Activated effector memory CD4-positive, alpha-beta T cell treated with Interleukin-2 at 50 U/mL for 16 hours (primary cell): ENCODE measurements at places on chromosomes 5 and 9.

DNA sequence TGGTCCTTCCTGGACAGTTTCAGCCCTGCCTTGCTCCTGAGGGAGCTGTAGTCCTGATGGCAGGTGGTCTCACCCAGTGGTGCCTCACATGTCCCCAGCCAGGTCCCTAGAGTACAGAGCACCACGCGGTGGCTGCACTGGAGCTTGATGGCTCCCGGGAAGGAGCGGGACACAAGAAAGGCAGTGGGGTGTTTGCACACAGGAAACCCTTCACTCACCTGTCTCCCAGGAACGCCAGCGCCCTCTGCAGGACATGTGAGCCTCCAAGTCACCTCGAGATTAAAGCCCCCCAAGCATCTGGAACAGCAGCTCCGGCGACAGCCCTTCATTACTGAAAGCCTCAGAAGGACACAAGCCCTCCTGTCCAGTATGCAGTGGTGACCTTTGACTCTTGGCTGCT is 19.9 kb upstream of the TMEM250 start:
- DNase-seq: no peak

DNA sequence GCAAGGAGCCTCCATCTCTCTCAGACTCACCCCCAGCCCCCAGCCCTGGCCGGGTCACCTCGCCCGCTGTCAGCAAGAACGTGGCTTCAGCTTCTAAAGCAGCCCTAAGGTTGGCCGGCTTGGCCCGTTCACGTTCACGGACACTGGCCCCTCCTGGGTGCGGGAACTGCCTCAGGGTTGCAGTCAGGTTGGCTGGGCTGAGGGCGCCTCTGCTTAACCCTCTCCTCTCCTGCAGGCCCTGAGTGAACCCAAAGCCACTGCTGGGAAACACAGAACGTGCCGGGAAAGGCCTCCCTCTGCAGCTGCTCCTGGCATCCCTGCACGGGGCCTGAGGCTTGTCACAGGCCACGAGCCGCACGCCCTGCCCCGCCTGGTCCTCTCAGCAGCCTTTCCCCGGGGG is 40.1 kb upstream of the UBAC1 start:
- no peak for DNase-seq

DNA sequence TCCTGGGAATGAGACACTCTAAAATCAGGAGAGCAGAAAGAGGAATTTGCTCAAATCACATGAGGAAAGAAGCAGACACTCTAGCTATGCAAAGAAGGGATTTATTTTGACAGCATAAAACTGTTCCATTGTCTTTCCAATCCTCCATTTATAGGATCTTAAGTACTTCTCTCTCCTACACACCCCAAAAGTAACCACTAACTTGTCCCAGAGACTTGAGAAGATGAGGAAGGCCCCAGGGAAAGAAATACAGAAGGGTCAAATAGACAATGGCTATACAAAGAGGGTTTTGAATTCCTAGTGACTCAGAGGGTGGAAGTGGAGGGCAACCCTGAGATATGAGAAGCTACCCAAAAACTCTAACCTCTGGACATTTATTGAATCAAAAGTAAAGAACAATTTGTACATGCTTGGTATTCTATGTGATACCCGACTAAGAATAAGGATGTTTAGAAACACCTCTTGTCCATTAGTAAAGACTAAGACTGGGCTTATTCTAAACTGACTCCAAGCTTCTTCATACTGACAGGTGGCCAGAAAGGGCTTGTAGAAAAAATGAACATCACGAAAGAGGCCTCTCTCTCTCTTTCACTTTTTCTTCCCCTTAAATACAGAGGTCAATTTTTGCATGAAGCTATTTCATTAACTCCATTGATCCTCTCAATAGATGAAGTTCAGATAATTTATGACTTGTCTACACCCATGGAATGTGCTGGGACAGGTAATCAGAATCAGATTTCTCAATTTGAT is 20.6 kb downstream of the DMAC1 start:
- DNase-seq: no peak

DNA sequence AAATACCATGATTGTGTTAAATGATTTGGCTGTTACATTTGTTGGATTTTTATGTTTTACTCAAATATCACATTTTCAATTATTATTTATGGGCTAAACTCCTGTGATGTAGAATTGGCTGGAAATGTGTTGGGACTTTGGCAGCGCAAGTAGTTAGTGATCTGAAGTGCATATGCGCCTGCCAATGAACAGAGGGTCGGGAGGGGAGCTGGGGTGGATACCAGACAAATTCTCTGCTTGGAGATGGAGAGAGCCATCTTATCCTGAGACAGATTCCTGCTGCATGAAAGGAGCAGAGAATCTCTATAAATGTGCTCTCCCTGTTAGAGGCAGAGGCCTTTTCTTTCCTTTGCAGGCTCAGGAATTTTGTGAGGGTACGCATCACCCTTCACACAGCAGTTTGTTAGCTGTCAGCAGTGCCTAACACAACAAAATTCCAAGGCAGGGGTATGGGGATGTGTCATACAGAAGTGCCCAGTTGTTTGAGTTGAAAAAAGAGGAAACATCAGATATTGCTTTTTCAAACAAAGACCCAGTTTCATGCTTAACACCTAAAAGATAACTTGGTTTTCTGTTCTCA is 489.1 kb downstream of the CSNK1G3 start:
- no peak for DNase-seq

DNA sequence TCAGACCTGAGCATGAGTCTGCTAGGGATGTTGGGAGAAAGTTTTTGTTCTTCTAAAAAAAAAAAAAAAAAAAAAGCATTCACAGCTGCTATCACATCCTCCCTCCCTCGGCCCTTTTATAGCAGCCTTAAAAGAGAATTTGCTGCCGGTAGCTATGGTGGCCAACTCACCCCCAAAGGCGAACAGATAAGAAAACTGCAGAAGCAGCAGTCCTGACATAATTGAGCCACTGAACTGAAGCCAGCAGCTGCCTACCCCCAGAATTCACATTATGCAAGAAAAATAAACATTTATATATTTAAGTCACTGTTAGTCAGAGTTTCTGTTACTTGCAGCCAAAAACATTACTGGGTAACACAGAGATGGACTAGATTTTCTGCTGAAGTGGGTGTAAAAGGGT is 124.3 kb upstream of the SMARCA2 start:
- no peak for DNase-seq

DNA sequence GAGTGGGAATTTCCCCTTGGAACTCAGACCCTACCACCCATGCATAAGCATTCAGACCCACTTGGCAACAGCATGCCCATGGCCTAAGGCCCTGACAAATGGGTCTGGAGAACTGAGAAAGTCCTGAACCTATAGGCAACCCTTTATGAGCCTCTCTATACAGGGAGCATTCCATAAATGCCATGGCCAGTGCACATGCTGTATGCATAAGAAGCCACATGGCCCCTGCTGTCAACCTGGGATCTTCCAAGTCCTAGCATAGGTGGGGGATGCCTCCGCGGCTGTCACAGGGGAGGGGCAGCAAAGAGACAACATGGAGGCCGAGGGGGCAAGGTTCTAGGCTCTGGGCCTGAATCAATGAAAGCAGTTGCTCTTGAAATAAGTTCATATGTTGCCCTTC is 8.2 kb upstream of the NIPAL4 start:
- DNase-seq: no peak

DNA sequence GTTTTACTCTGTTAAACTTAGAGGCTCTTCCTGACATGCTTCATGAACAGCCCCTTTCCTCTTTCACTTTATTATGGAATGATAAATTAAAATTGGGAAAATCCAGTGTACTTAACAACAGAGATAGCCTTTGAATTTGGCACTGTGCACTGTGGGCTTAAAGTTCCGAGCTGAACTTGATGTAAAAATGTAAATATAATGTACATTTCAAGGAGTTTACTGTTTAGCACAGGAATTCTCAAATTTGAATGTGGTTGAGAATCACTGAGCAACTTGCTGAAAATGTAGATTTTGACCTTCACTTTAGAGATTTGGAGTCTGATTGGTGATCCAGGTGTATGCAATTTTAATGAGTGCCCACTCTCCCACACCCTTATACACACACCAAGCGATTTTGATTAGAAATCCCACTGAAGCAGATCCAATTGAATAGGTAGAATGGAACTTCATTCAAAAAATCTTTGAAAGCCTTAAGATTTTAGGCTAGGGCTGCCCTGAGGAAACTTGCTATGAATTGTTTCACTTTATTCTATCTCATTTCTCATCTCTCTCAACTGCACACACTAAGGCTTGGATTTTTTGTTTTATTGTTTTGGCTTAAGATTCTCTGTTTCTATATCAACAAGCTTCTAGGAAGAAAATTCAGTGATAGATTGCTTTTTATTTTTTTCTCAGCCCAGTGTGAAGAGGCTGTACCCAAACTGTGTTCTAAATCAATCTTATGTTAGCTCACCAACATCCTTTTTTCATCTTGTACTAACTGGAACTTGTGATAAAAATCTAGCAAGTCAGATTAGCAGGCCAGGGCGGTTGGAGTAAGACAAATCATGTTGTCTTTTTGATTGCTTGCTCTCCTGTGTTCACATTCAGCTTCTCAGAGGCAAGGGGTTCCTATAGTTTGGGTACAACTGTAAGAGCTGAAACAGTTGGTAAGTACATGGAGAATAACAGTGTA is 22.9 kb downstream of the NUDT12 start:
- DNase-seq: no peak

GRCh38 chr9:4826417-4827166 is 33.8 kb downstream of the RCL1 start:
- DNase-seq: no peak

DNA sequence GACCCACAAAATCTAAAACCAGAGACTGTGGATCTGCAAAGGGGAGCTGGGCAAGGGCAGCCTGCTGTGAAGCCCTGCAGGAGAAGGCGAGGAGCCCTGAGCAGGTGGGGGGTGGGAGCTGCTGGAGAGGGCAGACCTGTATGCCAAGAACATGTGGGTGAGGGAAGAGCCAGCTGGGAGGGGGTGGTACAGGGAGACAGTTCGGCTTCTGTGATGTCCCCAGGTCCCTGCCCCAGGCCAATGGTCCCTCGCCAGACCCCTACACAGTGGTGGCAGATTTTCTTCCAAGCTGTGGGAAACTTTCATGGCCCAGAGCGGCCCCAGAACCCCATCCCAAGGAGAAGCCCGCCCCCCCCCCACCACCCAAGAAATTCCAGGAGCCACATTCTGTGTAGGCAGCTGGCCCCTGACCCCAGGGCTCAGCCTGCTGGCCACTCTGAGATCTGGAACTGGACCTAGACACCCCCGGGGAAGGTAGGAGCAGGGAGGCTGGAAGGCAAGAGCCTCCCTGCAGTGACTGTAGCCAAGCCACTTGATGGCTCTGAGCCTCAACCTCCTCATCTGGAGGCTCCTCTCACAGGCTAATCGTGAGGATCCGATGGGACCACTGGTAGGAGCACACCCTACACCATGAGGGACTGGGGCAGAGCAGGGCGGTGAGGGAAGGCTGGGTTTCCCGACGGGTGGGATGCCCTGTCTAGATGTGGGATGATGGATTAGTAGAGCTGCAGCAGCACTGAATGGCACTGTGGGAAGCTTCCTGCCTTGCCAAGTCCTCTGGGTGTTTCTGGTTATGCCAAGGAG is 22.6 kb upstream of the CSF1R start:
- DNase-seq: no peak

DNA sequence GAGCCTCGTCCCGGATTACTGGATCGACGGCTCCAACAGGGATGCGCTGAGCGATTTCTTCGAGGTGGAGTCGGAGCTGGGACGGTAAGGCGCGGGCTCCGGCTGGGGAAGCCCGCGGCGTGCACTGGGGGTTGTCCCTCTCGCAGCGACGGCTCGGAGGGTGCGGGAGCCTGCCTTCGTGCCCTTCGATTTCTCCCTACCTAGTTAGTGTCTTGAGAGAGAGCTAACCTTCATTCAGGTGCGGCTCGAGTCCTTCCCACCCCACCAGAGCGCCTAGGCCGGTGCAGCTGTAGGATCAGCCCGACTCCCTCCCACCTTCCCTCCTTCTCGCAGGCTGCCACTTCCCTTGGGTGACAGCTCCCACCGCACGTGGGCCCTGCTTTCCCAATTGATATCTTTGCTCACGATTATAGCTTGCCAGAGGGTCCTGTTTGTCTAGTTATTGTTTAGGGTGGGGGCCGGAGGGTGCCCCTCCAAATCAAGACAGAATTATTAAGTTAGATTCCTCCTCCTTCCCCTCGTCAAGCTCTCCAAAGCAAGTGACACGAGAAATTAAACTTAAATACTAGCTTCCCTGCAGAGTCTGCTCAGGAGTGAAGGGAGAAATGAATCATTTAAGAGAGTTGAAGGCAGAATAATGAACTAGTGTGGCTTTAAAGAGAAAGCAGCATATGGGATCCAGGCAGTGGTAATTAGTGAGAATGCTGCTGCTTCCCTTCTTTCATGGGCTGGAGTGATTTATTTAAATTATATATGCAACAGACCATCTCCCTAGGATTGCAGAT is 569 bp downstream of the CAMK4 start:
- no peak for DNase-seq

GRCh38 chr5:32852976-32853375 is 141.9 kb downstream of the NPR3 start:
- no peak for DNase-seq

- no peak for DNase-seq
Observed at GRCh38 chr5:35320029-35320428, 89.7 kb upstream of the PRLR start.

DNA sequence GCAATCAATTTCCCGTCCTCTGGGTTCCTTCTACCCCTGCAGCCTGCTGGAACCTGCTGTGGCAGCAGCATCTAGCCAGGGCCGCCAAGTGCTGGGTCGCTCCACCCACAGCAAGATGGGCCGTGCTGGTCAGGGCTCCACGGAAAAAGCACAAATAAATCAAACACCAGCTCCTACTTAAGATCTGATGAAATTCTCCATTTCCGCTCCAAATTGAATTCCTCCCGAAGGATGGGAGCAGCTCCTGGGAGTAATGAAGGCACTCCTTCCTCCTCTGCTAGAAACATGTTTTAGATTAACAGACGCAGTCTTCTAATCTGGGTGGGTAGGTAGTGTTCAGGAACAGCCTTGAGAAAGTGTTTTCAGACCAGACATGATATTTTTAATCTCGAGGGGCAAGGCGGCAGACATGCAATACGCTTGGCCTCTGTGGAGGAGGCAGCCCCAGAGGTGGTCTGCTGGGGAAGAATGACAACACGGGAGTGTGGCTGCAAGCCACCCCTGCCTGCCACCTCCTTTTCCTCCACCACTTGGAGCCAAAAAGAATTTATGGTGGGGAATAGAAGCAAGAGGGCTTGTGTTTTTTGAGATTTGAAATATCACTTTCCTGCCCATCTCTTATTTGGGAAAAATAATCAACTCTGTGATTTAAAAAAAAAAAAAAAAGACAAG is 194.1 kb downstream of the AOPEP start:
- no peak for DNase-seq

- DNase-seq: no peak
Observed at GRCh38 chr5:80251636-80252035, 4.2 kb downstream of the SERINC5 start.

DNA sequence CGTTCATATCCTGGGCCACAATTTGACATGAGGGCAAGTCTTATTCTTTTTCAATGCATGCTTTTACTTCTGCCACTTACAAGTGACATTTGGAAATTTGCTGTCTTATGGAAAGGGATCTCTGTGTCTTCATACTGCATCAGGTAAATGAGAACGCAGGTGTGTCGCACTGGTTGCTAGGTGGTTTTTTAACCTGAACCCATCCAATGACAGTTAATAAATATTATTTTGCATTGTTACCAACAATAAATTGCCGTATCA is 1.1 kb downstream of the ADAMTS16 start:
- DNase-seq: no peak

GRCh38 chr9:17906841-17907778 is 328.2 kb downstream of the SH3GL2 start:
- DNase-seq: no peak
